Activated CD8-positive, alpha-beta memory T cell treated with anti-CD3 and anti-CD28 coated beads, Interleukin-2, amount 50 U/mL, for 48 hours (primary cell): ENCODE measurements at places on chromosomes 7 and 10.

- no peak for DNase-seq
These were observed 176.1 kb downstream of the SH3PXD2A start for GRCh38 chr10:103679096-103679790.

GRCh38 chr10:93438613-93439253 lies 43.4 kb downstream of the MYOF start:
- no peak for DNase-seq

DNA sequence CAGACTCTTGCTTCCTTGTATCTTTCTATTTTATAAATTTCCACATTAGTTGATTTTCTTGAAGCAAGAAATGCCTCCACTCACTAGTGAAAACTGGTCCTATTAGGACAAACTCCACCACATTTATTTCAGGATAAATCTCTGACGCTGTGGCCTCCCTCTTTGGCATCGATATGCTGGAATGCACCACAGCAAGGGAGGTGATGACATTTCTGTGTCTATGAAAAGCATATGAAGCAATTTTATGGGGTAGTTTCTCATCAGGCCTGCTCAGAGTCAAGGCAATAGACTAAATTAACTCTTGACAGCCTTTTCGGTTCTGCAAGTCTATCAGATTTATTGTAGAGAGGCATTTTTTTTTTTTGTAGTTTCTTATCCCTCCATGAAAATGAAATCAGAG lies 304.4 kb downstream of the ZEB1 start:
- no peak for DNase-seq

GRCh38 chr7:69078997-69079769 lies 519.1 kb upstream of the AUTS2 start:
- no peak for DNase-seq

DNA sequence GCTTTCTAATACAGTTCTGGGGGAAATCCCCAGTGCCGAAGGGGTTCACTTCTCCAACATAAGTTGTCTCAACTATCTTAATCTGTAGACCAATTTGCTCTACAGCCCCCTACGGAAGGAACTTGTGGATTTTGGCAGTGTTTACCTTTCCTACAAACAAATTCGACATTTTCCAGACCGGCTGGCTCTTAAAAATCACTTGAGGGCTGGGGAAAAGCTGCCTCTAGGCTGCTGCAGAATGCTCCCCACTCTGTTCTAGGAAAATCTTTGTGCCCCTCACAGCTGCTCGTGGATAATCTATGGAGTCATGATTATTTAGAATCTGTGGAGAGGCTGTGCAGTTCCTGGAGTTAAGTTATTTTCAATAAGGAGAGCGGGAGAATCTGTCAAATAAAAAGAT lies 474.6 kb upstream of the FZD8 start:
- no peak for DNase-seq

DNA sequence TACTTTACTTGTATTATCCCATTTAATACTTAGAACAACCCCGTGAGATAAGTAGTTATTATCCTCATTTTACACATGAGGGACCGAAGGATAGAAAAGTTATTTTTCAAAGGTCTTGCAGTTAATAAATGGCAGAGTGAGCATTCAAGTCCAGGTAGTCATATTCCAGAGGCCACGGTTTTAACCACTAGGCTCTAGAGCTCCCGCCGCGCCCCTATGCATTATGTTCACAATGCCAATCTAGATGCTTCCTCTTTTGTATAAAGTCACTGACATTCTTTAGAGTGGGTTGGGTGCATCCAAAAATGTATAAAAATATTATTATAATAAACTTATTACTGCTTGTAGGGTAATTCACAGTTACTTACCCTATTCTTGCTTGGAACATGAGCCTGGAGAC lies 11.4 kb upstream of the CFAP69 start:
- DNase-seq = no peak
